ENCODE measurements at places on chromosomes 1 and 21.

- no peak for DNase-seq
Measured at GRCh38 chr1:203177470-203178039, 1.9 kb upstream of the MYBPH start.

DNA sequence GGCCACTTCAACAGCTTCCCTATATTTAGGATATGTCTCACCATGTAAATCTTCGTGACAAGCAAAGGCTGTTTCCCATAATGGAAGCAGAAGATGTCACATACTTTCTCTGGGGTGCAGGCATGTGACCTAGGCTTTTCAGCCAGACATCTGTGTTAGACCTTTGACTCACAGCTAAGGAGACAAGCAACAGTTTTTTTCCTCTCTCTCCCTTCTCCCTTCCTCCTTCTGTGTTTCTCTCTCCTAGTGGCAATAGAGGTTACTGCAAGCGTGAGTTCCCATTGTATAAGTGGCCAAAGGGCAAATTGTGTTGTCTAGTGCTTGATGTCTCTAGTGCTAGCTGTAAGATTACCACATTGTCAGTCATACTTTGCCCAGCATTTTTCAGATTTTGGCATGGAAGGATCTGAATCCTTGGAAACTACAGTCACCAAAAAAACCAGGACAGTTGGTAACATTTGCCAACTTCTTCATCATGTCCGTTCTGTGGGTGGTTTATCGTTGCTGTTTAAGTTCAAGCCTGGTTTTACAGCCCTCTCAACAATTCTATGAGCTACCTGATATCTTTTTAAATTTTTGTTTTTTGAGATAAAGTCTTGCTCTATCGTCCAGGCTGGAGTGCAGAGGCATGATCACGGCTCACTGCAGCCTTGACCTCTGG is 44.4 kb upstream of the RABGAP1L start:
- DNase-seq = no peak

DNA sequence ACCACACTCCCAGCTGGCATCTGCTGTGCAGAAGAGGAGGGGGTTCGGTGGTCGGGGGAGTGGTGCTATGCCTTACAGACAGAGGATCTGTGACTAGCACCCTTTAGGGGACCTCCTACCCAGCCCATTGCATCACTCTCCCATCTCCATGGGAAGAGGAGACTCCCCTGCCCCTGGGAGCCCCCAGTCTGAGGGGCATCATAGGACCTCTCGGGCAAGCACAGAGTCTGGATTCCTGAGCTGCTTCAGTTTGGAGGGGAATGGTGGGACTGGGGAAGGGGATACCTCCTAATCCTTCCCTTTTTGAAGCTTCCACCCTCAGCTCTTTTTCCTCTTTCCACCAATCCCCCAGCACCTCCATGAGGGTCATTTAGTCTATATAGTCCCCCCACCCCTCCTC is 1.4 kb downstream of the INSRR start:
- DNase-seq = no peak

DNA sequence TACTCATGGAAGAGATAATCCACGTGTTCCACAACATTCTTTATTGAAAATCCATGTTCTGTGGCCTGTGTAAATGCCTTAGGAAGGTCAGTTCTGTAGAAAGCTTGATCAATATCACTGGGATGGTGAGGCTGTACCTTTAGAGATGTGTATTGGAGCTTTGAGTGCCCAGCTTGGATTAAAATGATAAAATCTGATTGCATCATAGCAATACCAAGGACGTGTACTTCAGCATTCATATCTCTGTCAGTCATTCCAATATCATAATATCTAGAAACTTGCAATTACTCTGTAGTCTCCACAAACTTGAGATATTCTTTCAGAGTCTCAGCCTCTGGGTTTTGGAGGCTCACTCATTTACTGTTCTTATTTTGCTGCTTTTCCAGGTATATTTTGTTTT is 31.6 kb downstream of the IFI44 start:
- DNase-seq = no peak

GRCh38 chr1:51494138-51494830 is 24.8 kb downstream of the EPS15 start:
- DNase-seq = no peak

DNA sequence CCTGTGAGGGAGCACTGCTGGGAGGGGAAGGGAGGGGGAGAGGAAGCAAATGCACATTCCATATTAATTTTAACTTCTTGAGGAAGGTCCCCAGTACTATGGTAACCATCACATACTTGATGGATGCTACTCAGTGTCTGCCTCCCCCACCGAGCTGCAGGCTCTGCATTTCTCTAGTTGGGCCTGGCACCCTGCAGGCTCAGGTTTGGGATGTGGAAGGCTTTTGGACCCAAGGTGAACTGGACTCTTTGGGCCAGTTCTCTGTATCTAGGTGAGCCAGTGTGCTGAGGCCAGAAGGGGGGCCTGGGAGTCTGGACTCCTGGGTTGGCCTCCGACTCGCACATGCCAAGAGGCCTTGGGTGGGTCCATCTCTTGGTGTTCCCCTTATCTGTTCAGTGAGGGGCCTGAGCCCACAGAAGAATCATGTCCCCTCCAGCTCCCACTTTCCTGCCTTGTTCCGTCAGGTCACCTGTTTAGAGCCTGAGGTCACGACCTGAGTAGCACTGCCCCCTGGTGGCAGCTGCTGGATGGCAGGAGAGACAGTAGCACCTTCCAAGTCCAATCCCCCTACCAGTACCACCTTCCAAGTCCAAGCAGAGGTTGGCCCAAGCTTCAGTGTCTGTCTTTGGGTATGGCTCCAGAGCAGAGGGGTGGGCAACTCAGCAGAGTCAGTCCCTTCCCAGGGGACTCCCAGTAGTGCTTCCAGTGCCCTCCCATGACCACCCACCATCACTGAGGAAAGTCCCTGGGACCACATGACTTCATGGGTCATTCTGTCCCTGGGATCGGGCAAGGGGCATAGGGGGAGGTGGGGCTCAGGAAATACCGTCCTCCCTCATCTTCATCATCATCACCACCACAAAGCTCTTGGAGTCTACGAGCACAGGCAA is 241.8 kb downstream of the TRABD2B start:
- DNase-seq = no peak

- no peak for DNase-seq
Measured at GRCh38 chr1:27940870-27941560, 6.2 kb downstream of the SMPDL3B start.

GRCh38 chr1:224068458-224069072 is 45.3 kb upstream of the FBXO28 start:
- no peak for DNase-seq

GRCh38 chr1:70827030-70827429 is 220.6 kb downstream of the PTGER3 start:
- no peak for DNase-seq

DNA sequence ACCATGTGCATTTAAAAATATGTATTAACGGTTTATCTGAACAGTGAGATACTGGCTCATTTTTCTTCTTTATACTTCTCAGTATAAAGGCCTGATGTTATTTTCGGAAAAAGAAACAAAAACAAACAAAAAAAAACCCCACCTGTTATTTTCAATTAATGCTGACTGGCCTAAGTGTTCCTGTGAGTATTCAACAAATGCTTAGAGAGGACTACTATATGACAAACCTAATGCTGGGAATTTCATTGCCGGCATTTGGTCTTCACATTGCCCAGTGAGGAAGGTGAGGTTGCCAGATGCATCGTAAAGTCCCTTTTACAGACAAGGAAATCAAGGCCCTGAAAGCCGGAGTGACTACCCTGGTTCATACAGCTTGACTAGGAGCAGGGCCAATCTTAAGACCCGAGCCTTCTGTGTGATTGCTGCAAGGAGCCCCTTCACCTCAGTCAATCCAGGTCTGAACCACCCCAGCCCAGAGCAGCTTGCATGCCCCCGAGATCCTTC is 599 bp downstream of the MRPL24 start:
- DNase-seq = no peak

DNA sequence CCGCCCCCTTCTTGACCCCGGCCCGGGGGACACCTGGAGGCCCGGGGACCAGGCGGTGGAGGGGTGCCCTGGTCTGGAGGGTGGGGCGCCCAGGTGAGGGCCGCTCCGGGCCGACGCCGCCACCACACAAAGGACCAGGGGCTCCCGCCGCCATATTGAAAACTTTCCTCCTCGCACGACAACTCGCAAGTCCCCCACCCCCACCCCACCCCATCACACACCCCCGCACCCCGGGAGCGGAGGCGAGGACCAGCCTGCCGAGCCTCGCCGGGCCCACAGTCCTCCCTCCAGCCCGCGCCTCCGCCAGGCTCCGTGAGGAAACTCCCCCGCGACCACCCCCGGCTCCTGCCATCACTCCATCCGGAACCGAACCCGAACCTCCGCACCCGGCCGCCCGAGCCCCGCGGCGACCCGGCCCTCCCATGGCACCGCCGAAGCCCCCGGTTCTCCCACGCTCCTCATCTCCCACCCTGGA is 733 bp downstream of the KDM5B start:
- peak; percentile 26 for DNase-seq

- DNase-seq = no peak
Measured at GRCh38 chr1:21672478-21673276, 3.5 kb upstream of the RAP1GAP start.

GRCh38 chr1:15758343-15758931 is at the start of gene FBLIM1:
Gene FBLIM1, plus strand, starts transcription at chr1:15758795. Its CDS starts 6,189 bp downstream, at chr1:15764984.
- DNase-seq = peak; percentile 60

GRCh38 chr1:22031214-22031962 is 21.1 kb upstream of the CDC42 start:
- DNase-seq = no peak

GRCh38 chr1:19156676-19157075 is 53.4 kb downstream of the UBR4 start:
- no peak for DNase-seq

- DNase-seq = no peak
Measured at GRCh38 chr1:8382051-8382505, 64.2 kb downstream of the SLC45A1 start.

DNA sequence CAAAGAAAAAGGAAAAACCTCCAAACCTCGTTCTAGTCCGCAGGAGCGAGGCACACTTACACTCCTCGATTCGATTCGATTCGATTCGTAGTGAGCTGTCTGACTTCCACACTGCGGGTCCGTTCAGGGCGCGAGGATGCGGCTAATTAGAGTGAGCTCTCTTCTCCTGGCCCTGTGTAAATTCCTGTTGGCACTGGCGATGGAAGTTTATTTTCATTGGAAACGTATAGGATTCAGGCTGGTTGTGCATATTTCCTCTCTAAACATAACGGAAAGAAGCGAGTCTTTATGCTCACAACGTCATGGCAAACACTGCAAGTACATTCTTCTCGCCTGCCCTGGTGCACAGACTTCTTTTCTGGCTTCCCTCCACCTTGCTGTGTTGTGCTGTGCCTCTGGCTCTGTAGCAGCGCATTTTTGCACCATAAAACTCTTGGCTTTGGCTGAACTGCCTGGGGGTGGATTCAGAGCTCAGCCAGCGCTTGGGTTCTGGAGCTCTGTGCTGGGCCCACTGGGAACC is 2.7 kb downstream of the HUNK start:
- DNase-seq = no peak

- no peak for DNase-seq
Measured at GRCh38 chr1:8941906-8942305, 3.8 kb upstream of the CA6 start.

DNA sequence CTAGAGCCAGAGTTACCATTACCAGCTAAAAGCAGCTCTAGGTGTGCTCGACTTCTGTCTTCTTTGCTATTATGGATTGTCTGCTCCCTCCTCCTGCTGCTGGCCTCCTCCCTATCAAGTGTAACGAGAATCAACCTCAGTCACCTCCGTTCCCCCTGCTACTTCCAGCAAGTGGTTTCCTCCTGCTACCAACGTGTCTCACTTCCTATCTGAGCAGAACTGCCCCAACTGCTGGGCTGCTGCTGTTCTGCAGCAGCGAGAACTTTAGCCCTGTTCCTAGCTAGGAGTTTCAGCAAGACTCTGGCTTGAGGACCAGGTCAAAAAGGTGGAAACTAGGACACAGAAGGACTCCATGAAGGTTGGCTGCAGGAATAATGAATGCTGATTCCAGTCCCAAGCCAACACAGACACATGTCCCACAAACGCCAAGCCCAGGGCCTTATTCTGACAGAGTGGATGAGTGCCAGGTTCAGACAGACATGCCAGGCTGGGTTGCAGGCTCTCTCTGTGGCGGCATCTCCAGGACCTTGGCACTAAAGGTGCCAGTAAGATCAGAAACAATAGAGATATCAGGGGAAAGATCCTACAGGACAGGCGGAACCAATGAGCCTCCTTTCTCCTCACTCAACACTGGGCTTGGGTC is 46.9 kb downstream of the CD34 start:
- no peak for DNase-seq

GRCh38 chr1:199700551-199700950 is 327.0 kb upstream of the NR5A2 start:
- no peak for DNase-seq

DNA sequence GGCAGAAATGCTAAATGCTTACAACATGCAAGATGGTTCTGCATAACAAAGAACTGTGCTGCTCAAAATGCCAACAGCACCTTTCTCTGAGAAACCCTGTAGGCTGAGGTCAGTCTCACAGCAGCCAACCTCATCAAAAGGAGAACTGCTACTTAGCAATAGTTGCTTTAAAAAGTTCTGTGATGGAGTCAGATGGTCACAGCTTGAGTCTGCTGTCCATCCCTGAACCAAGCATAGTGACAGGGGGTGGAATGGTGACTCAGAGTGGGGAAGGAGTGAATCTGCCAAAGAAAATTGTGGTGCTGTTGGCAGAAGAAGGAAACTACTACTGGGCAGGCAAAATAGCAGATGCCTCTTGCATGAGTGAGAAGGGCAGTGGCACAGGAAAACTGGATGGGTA is 106.0 kb upstream of the FAM78B start:
- no peak for DNase-seq

DNA sequence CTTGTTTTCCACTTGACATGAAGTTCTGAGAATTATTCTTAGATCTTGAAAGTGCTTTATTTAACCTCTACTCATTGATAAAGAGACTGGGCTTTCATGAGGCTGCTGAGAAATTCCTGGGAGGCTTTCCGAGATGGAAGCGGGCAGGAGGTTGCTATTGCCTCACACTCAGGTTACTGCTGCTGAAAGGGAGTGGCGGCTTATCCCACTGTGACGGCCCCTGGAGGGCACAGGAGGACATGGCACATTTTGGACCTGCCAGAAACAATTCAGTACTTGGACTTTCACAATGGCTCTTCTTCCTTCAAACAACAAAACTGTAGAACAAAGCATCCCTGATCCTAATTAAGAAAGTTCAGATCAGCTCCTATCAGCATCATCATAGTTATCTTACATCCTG is 16.2 kb upstream of the MARK1 start:
- DNase-seq = no peak

DNA sequence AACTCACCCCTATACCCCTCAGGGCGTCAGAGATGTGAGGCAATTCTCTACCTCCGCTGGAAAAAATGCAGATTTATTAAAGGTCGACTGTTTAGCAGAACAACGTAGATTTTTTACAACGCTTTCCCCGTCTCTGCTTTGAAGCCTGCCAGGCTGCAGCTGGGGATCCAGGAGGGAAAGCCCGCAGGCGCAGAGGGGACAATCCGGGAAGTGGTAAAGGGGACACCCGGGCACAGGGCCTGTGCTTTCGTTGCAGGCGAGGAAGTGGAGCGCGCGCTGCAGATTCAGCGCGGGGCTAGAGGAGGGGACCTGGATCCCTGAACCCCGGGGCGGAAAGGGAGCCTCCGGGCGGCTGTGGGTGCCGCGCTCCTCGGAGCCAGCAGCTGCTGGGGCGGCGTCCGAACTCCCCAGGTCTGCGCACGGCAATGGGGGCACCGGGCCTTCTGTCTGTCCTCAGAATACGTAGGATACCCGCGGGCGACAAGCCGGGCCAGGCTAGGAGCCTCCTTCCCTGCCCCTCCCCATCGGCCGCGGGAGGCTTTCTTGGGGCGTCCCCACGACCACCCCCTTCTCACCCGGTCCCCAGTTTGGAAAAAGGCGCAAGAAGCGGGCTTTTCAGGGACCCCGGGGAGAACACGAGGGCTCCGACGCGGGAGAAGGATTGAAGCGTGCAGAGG is 5.5 kb downstream of the SIM2 start:
- no peak for DNase-seq
